ENCODE measurements at places on chromosomes 16 and 17.

GRCh38 chr16:53826658-53827057 is 122.7 kb downstream of the FTO start:
- no peak for DNase-seq
- H3K27ac ChIP-seq = no peak overlapping the region
- no peaks in the 10 kb centered on the region for H3K4me1 ChIP-seq
- no peak overlapping the region for H3K4me3 ChIP-seq

DNA sequence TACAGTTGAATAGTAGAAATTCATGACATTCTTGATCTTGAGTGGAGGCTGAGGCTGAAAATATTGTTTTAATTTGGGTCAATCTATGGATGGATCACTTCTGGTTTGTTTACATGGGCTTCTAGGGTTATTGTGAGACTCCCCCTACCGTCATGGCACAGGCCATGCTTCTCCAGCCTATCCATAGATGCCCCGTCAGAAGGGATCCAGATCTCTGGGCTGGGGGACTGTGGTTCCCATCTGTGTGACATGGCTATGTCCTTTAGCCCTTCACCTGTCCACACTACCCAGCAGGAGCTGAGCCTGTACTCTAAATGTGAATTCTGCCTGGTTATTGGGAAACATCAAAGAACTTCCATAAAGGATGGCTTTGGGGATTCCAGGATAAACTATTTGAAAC is 160.4 kb downstream of the ABCC12 start:
- H3K27me3 ChIP-seq = no peaks in the 10 kb centered on the region
- DNase-seq = no peak
- no peaks in the 10 kb centered on the region for H3K4me1 ChIP-seq
- no peaks in the 10 kb centered on the region for H3K36me3 ChIP-seq

- no peak overlapping the region for H3K4me3 ChIP-seq
- no peaks in the 10 kb centered on the region for H3K27me3 ChIP-seq
- H3K4me1 ChIP-seq = no peaks in the 10 kb centered on the region
These were observed 18.4 kb downstream of the TRAP1 start for GRCh38 chr16:3698941-3699340.

DNA sequence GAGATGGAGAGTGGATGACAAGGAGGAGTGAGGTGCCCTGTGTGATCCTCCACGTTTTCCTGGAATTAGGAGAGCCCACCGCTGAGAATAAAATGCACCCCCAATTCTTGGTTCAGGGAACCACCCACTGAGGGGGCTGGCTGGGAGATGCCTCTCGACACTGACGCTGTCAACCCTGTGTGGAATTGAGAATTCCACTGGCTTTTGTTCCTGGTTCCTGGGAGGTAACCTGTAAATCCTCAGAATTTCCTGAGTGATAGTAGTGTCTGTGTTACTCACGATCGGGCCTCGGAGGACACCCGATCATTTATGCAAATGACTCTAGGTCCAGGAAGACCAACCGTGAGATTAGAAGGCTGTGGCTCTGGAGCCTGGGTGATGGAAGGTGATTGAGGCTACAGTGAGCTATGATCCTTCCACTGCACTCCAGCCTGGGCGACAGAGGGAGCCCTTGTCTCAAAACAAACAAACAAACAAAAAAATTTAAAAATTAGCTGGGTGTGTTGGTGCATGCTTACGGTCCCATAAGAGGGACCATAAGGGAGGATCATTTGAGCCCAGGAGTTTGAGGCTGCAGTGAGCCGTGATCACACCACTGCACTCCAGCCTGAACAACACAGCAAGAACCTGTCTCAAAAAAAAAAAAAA is 11.7 kb upstream of the PRPSAP1 start:
- peaks cover 3% of the 10 kb centered on the region for H3K27me3 ChIP-seq
- no peak for DNase-seq
- H3K4me3 ChIP-seq = no peak overlapping the region
- H3K36me3 ChIP-seq = no peaks in the 10 kb centered on the region

DNA sequence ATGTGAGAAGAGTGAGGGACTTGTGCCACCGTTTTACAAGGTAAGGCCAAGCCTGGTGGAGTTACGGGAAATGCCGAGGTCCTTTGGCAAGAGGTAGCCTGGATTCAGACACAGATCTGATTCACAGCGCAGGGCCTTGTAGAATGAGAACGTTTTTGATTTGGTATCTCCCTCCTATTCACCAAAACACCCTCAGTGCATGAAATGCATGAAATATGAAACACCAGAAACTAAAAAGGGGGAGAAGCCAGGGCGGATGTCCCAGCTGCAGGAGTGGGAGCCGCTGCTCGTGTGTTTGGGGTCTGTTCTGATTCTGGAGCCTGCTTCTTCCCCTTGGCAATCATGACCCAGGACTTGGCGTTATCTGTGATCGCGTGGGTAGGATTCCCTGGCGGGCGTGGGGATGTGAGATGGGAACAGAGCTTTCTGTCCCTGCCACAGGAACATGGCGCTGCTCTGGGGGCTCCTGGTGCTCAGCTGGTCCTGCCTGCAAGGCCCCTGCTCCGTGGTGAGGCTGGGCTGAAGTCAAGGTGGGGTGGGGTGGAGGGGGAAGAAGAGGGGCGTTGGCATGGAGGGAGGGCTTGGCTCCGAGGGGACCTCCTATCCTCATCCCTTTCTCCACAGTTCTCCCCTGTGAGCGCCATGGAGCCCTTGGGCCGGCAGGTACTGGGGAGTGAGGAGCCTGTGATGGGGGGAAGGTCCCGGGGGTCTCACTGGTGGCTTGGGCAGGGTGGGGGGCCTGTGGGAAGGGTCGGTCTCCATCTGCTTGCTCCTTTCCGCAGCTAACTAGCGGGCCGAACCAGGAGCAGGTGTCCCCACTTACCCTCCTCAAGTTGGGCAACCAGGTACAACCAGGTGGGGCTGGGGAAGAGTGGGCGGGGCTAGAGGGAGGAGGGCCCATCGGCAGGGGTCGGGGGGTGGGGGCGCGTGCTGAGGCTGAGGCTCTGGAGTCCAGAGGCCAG is 2.2 kb downstream of the SERPINF2 start:
- H3K36me3 ChIP-seq = no peaks in the 10 kb centered on the region
- peaks cover 2% of the 10 kb centered on the region for H3K27me3 ChIP-seq
- H3K4me1 ChIP-seq = no peaks in the 10 kb centered on the region
- DNase-seq = no peak
- H3K27ac ChIP-seq = no peak overlapping the region

- H3K4me3 ChIP-seq = no peak overlapping the region
- no peak overlapping the region for H3K27ac ChIP-seq
- no peaks in the 10 kb centered on the region for H3K36me3 ChIP-seq
- DNase-seq = no peak
- H3K27me3 ChIP-seq = no peaks in the 10 kb centered on the region
These were observed 676.3 kb upstream of the CDH8 start for GRCh38 chr16:62712566-62712965.

DNA sequence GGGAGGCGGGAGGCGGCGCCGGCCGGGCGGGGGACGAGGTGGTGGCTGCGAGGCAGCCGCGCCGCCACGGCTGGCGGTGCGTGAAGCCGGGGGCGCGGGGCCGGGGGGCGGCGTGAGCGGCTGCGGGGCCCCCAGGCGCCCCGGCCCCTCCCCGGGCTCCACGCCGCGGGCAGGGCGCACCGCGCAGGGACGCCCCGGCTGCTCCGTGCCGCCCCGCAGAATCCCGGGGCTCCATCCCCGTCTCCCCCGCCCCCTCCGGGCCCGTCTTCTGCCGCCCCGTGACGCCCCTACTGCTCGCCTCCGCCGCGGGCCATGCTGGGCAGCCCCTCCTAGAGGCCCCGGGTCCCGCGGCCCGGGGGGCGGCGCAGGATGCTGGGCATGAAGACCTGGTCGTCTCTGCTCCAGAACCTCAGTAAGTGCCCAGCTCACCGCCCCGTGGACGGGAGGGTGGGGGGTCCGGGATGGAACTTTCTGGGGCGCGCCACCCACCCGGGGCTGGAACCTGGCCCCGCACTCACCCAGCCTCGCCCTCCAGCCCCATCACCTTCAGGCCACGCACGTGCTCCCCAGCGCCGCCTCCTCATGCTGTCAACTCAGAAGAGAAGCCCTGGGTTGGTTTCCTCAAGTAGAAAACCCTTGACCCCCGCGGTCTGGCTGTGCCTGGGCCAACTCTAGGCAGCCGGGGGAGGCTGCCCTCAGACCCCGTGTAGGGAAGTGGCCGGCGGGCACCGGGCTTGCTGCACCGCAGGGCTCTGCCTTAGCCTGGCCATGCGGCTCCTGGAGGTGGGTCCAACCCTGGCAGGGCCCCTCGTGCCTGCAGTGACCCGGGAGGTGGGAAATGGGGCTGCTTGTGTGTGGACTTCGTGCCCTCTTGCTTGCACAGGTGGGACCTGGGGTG is 150.2 kb upstream of the GSE1 start:
- H3K36me3 ChIP-seq = no peaks in the 10 kb centered on the region
- no peak overlapping the region for H3K27ac ChIP-seq
- no peaks in the 10 kb centered on the region for H3K4me1 ChIP-seq

DNA sequence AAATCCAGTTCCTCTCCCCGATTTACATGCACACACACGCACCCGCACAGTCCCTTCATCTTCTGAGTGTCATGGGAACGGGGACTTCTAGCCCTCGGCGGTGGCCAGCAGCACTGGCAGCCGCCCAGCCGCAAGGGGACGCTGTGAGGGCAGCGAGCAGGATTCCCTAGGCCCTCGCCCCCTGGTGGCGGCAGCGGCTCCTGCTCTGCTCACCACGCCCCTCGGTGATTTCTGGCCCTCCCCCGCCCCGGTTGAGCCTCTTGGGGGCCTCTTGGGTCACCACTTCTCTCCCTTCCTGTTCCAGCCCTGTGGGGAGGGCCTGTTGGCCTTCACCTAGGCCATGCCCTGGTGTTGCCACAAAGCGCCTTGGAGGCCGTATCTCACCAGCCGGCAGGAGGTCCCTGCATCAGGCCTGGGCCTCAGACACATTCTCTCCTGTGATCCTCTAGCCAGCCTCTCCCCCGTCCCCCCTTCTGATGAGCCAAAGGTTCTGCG is 75.2 kb upstream of the KSR1 start:
- H3K4me3 ChIP-seq = no peak overlapping the region
- H3K36me3 ChIP-seq = peaks cover 2% of the 10 kb centered on the region
- peaks cover 29% of the 10 kb centered on the region for H3K27me3 ChIP-seq
- H3K4me1 ChIP-seq = peaks cover 7% of the 10 kb centered on the region
- peak; percentile 72 for DNase-seq
